SJSA1 (cell line): ENCODE measurements at places on chromosomes 5 and 9. TPM values are rescaled to one million over a fixed set of nuclear protein-coding genes. Genes with fewer than 3 reads are reported as not detected.

- H3K4me3 ChIP-seq: no peak overlapping the region
- peak overlapping the region; percentile 35; the same call in 1 of the 2 replicates for H3K27ac ChIP-seq
- H3K36me3 ChIP-seq: no peaks in the 10 kb centered on the region
- DNase-seq: no peak
Observed at GRCh38 chr9:21549251-21549765, 67.2 kb upstream of the IFNE start.

The AJM1 gene
- 0.11 and 0.16 TPM in 2 replicates for total RNA-seq

The SUSD3 gene
- total RNA-seq: not detected in 2 replicates

The WNK2 gene
- total RNA-seq: not detected in 2 replicates

The ARAP3 gene
- 7.6 and 8.1 TPM in 2 replicates for total RNA-seq

DNA sequence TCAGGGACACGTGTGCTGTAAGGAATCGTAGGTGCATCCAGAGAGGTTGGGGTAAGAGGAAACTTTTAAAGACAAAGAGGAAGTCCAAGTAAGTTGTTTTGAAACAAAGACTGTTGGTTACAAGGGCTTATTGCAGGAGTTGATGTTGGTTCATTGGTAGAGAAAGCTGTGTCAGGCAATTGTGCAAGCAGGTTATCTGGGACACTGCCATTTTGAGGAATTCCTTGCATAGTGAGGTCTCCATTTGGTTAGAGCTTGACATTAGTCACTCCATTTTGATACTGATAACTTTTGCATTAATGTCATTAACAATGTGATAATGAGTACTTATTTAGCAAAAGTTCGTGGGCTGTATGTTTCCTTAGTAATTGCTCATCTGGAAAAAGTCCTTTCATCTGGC lies 24.9 kb downstream of the CNOT6 start:
- DNase-seq: no peak
- no peak overlapping the region for H3K27ac ChIP-seq
- H3K36me3 ChIP-seq: peaks cover 9% of the 10 kb centered on the region
- H3K4me1 ChIP-seq: peaks cover 3% of the 10 kb centered on the region
- H3K27me3 ChIP-seq: no peaks in the 10 kb centered on the region

GRCh38 chr5:68015381-68016302 lies 199.9 kb upstream of the PIK3R1 start:
- no peaks in the 10 kb centered on the region for H3K4me1 ChIP-seq
- no peaks in the 10 kb centered on the region for H3K27me3 ChIP-seq
- no peaks in the 10 kb centered on the region for H3K36me3 ChIP-seq

The NUTM2G gene
- total RNA-seq: not detected in 2 replicates

The C9orf50 gene
- total RNA-seq: not detected in 2 replicates

GRCh38 chr5:172145870-172146747 lies 41.9 kb downstream of the STK10 start:
- no peak overlapping the region for H3K27ac ChIP-seq
- H3K4me1 ChIP-seq: peaks cover 80% of the 10 kb centered on the region
- H3K4me3 ChIP-seq: no peak overlapping the region
- no peaks in the 10 kb centered on the region for H3K27me3 ChIP-seq
- H3K36me3 ChIP-seq: peaks cover 42% of the 10 kb centered on the region

- H3K27me3 ChIP-seq: no peaks in the 10 kb centered on the region
- DNase-seq: no peak
- no peaks in the 10 kb centered on the region for H3K4me1 ChIP-seq
- H3K36me3 ChIP-seq: no peaks in the 10 kb centered on the region
- no peak overlapping the region for H3K4me3 ChIP-seq
- H3K27ac ChIP-seq: no peak overlapping the region
Observed at GRCh38 chr5:52328220-52328806, 459.4 kb upstream of the ITGA1 start.
